Right lobe of liver (tissue), 6 donors: ENCODE measurements at places on chromosomes 11 and 22.
A peak's percentile ranks its signal among the peaks of the same experiment; 100 is the strongest.

GRCh38 chr11:61170566-61170965 is 9.3 kb upstream of the VPS37C start:
- H3K4me3 ChIP-seq = no peak overlapping the region
- no peak overlapping the region for H3K27ac ChIP-seq
- H3K27me3 ChIP-seq = no peaks in the 10 kb centered on the region
- H3K4me1 ChIP-seq = no peaks in the 10 kb centered on the region
- no peak for DNase-seq

GRCh38 chr11:85806876-85807275 is 4.1 kb downstream of the SYTL2 start:
- no peak overlapping the region for H3K27ac ChIP-seq
- H3K36me3 ChIP-seq = no peaks in the 10 kb centered on the region
- no peaks in the 10 kb centered on the region for H3K27me3 ChIP-seq
- no peaks in the 10 kb centered on the region for H3K4me1 ChIP-seq
- no peak overlapping the region for H3K4me3 ChIP-seq

GRCh38 chr11:22163394-22163797 is 29.5 kb upstream of the ANO5 start:
- H3K36me3 ChIP-seq = no peaks in the 10 kb centered on the region
- DNase-seq = no peak
- H3K4me1 ChIP-seq = no peaks in the 10 kb centered on the region
- H3K27me3 ChIP-seq = no peaks in the 10 kb centered on the region
- H3K4me3 ChIP-seq = no peak overlapping the region
- no peak overlapping the region for H3K27ac ChIP-seq

DNA sequence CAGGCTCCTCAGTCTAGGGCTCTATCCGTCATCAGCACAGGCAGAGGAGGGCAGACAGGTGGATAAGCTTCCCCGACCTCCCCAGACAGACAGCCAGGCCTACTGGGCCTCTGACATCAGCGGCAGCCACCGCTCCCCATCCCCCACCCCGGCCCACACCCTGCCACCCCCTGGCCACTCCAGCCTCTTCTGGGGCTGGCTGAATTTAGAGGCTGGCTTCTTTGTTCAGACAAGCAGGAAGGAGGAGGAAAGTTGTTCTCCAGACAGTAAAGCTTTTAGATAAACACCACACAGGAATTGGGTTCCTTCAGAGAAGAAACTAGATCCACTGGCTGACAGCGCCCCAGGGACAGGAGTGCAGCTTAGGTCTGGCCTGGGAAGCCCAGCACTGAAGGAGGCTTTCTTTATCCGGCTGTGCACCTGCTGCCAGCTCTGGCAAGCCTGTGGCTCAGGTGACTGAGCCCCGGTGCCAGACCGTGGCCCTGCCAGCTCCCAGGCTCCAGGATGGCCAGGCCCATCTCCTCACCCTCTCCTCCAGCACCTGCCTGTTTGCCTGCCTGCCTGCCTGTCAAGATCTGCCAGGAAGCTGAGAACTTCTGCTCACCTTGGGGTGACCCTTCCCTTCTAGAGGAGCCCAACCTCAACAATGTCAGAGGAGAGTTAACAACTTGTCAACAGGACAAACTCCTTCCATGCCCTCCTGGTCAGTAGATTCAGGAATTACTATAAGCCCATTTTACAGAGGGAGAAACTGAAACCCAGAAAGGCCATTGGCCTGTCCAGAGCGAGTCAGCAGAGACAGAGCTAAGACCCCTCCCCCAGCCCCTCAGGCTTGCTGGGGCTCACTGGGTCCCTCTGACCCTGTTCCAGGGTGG is 44.0 kb upstream of the KLHL35 start:
- H3K4me1 ChIP-seq = peaks cover 3% of the 10 kb centered on the region
- H3K27ac ChIP-seq = no peak overlapping the region
- no peaks in the 10 kb centered on the region for H3K27me3 ChIP-seq
- H3K4me3 ChIP-seq = no peak overlapping the region
- peak; percentile 74 for DNase-seq
- no peaks in the 10 kb centered on the region for H3K36me3 ChIP-seq

- peak overlapping the region; percentile 4 for H3K4me3 ChIP-seq
- H3K27me3 ChIP-seq = no peaks in the 10 kb centered on the region
- no peaks in the 10 kb centered on the region for H3K4me1 ChIP-seq
- peak overlapping the region; percentile 30 for H3K27ac ChIP-seq
- peak; percentile 53 for DNase-seq
Observed at GRCh38 chr22:37284805-37285355, 2.6 kb downstream of the CYTH4 start.
